ENCODE measurements at places on chromosomes 12 and 14.

DNA sequence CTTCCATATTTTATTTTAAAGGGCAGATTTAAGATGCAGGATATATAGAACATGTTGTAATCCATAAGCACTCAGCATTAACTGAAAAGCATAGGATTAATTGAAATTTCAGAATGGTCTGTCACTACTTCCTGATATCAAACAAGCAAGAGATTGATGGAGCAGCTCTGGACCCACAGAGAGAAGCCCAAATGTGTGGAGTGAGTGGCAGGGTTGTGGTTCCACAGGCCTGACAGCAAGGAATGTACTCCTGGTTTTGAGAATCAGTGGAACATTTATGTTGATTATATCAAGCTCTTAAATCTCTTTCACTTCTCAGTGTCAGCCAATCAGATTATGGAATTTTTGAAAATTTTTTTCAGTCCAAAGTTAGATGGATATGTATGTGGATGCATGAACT lies 267.6 kb upstream of the PRICKLE1 start:
- DNase-seq: no peak

- DNase-seq: no peak
These were observed 200.1 kb upstream of the FRMD6 start for GRCh38 chr14:51451561-51451960.

GRCh38 chr12:49051373-49051764 lies 9.2 kb downstream of the KMT2D start:
- no peak for DNase-seq

DNA sequence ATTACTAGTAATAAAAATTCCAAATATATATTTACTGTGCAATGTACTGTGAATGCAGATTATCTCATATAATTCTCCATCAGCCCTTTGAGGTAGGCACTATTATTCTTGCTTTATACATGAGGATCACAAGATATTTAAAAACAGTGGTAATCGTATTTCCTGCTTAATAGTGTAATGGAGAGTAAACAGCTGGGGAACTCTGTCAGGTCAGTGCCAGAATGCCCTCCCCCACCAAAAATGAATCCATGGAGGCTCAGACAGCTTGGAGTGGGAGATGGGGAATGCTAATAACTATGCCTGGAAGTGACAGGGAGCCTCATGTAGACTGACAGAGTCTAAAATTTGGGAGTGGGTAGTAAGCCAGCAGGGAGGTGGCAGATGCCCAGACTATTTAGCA lies 153.6 kb downstream of the PAH start:
- no peak for DNase-seq

DNA sequence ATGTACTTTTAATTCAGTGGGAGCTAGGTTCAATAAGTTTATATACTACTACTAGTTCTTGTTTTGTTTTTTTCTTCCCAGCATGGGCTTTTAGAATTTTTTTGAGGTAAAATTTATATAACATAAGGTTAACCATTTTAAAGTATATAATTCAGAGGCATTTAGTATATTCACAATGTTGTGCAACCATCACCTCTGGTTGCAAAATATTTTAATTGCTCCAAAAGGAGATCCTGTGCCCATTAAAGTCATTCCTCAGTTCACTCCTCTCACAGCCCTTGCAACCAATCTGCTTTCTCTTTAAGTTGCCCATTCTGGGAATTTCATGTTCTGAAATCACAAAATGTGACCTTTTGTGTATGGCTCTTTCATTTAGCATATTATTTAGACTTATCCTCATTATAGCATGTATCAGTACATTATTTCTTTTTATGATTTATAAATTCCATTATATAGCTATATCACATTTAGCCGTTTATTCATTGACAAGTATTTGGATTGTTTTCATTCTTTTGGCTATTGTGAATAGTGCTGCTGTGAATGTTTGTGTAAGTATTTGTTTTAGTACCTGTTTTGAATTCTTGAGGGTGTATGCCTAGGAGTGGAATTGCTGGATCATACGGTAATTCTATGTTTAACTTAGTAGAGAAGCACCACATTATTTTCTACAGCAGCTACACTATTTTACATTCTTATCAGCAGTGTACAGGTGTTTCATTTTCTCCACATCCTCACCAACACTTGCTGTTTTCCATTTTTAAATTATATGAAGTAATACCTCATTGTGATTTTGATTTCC lies 59.1 kb downstream of the ARHGAP5 start:
- DNase-seq: no peak

GRCh38 chr12:39905152-39905551 lies 200.7 kb downstream of the SLC2A13 start:
- no peak for DNase-seq

DNA sequence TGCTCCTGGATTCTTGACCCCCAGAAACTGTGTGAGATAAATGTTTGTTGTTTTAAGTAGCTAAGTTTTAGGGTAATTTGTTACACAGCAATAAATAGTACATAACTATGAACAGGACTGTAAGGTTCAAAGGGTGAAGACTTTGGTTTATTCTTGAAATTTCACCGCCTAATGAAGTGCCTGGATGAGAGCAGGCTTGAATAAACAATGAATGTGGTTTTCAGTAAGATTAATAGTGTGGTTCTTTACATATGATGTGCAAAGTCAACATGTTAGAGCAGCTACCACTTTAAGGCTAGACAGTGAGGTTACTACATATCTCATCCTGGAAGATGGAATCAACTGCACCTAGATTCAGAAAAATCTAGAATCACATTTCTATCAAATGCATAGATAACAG lies 145.2 kb upstream of the BTG1 start:
- DNase-seq: no peak
